Omental fat pad (tissue), 4 donors: ENCODE measurements at places on chromosomes 7 and 10.

DNA sequence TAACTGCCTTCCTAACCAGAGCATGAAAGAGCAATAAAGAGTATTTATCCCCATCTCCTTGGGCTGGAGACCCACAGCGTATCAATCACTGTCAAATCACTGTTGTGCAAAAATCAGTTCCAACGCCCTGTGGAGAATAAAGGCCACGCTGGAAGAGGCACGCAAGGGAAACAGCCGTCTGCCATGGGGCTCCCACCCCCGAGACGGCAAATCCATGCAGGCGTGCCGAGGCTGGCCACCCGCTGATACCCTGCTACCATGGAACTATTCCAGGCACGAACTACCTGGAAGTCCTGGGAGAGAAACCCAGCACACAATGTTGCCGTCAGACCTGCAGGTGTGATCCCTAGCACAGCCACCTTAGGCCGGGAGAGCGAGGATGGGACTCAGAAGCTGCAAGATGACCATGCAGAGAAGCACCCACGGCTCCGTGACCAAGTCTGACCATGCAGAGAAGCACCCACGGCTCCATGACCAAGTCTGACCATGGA lies 185.3 kb downstream of the DIP2C start:
- DNase-seq: no peak

GRCh38 chr10:87660484-87661133 lies 931 bp downstream of the PAPSS2 start:
- no peak for DNase-seq

DNA sequence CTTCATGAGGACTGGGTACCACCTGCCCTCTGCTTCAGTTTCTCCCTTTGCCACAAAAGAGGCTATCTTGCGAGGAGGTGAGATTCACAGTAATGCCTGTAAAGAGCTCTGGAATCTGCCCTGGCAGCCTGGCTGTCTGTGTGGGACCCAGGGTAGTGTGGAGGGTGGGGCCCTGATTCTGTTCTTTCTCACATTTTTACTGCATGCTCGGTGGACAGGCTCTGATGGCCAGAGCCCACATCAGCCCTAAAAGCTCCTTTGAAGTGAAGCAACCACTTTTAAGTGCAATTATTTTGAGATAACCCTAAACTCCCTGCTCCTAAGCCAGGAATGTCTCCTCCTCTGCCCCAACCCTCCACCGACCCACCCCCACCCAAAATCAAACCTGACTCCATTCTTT lies 92.1 kb upstream of the PODXL start:
- DNase-seq: no peak

DNA sequence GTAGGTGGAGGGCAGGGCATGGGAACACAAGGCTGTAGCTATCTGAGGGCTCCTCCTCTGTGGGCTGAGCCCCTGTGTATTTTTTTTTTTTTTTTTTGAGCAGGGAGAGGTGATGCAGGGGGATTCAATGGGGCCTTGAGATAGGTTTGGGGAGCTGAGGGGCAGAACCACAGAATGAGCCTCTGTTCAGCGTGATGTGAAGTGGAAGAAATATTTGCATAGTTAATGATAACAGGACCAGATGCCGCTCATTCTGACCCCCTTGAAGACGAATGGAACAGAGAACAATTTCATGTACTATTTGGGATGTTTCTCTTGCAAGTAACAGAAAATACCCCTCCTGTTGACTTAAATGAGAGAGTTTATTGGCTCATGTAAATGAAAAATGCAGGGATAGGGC lies 69.7 kb upstream of the EMX2 start:
- DNase-seq: no peak

DNA sequence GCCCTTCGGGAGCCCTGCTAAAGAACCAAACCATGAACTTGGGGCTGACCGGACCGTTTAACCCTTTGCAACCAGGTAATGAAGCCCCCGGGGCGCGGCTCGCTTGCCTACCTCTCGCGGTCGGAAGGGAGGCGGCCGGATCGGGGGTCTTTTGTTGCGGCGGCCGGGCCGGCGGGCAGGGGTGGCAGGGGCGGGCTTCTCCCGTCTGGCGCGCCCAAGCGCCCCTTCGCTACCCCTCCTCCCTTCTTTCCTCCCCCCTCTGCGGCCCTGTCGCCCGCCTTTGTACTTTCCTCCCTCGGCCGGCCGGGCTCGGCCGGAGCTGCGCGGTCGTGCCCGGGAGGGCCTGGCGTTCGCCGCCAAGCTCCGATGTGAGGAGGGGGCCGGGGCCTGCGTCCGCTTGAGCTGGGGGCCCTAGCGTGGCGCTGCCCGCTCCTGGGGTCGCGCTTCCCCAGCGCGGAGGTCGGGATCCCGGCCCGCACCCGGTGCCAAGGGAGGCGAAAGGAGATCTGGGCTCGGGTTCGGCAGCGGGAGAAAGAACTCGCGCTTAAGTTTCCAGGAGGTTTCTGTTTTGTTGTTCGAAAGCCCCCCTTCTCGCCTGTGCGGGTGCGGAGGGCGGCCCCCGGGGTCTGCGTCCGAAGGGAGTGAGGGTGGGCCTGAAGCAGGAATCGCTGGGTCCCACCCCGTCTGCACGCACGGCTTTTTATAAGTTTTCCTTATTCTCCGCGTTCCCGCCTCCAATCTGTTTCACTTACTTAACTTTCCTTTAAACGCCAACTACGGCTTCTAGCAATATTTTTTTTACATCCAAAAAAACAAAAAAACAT lies 436.8 kb upstream of the GALNT17 start:
- no peak for DNase-seq
